ENCODE measurements at places on chromosomes 2 and 18.
A peak's percentile ranks its signal among the peaks of the same experiment; 100 is the strongest.

DNA sequence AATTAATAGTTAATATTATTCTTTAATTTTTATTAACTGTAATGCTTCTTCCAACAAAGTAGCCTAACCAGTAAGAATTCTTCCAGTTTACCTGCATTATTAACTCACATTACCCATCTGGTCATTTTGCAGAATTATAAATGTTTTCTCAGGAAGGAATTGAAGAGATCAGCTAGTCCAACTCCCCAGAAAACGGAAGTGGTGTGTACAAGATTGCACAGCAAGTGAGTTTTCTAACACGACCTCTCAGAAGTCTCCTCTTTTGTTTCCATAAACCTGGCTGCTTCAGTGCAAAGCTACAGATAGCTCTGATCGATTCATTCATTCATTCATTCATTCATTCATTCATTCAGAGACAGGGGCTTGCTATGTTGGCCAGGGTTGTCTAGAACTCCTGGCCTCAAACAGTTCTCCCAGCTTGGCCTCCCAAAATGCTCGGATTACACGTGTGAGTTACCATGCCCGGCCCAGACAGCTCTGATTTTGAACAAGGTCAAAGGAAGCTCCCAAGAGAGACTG is 128.8 kb upstream of the REV1 start:
- no peak for DNase-seq

GRCh38 chr2:119023534-119023933 is 81.5 kb downstream of the MARCO start:
- no peak for DNase-seq

GRCh38 chr2:58130238-58130637 is 83.6 kb downstream of the VRK2 start:
- no peak for DNase-seq

DNA sequence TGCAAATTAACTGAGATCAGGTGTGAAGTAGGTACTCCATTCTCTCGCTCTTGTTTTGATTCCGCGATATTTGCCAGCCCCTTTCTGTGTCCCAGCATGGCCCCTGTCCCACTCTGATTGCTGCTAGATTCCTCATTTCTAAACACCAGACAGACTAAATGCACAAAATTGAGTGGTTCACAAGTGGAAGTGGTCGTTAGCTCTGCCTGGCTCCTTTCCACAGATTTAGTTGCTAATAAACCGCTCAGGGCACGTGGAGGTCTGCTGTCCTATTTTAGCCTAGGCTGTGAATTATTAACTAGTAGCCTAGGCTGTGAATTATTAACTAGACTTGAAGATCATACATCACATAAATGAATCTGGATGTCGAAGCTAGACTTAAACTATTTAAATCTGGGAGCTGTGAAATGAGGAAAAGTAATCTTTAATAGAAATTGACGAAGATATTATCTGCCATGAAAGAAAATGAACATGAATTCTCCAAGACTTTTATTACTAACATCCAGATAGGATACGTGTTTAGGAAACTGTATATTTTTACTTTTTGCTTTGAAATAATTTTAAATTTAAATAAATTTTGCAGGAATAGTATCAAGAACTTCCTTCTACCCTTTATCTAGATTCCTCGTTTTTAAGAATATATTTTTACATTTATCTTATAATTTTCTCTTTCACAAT is 3.7 kb downstream of the IL1RL2 start:
- no peak for DNase-seq

DNA sequence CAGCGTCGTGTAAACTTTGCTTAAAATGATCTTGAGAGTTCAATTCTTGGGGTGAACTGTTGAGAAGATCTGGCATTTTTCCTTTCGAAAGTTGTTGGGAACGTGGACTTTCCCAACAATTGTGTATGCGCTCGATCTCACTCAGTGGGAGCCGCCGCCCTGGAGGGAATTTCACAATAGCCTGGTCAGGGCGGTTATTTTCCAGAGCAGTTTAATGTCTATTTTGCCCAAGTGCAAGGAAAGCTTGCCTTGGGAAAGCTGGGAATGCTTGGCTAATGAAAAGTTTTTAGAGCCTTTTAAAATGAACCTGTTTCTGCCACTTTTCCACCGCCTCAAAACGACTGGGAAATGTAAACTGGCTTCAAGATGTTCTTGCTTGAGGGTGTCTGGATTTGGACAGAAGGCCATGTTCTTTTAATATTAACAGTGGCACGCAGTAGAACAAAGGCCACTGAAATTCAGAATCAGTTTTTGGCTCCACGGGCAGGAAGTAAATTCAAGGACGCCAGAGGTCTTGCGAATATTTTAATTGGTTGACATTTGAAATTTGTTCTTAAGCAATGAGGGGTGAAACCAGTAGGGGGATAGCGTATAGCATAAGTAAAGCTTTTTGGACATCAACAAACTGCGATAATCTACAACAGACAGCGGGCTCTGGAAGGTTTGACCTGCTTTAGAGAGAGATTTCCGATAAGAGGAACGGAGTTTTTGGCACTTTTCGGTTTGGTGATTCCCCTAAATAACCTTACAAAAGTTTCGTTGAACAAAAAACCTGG is 1.2 kb downstream of the CFLAR start:
- no peak for DNase-seq

DNA sequence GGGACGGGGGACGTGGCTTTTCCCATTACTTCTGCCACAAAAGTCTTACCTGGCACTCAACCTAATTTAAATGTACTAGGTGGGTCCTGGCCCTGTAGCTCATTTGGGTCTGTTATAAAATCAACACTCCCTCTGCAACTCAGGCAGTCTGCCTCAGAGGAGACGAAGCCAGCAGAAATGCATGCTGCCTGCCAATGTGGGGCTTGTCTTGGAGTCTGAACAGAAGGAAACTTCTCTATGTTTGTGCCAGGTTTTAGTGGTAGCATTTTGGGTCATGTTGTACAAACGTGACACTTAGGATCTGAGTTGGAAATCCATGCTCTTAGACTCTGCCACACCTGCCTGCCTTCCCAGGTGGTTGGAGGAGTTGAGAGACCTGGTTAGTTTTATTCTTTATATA is 292.5 kb upstream of the FAM98A start:
- DNase-seq: no peak

- no peak for DNase-seq
Measured at GRCh38 chr2:64442801-64443429, 11.0 kb upstream of the LGALSL start.

DNA sequence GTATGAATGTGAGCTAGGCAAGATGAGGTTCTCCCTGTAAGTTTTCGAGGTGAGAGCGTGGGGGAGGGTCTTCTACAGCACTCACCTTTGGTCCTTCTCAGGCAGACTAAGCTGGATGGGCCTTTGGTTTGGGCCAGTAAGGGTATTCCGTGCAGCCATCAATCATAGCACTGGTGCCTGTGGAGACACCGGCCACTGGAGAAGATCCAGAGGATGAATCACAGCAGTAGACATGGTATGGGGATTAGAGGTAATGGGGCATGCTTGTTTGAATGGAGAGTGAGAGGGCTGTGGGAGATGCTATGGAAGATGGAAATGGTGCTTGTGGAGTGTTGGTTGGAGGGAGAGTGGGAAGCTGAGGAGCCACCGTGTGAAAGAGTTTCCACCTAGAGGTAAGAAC is 16.1 kb downstream of the MAPRE3 start:
- DNase-seq: no peak

- DNase-seq: no peak
Measured at GRCh38 chr2:109243526-109244303, 114.7 kb downstream of the SH3RF3 start.

GRCh38 chr2:197893403-197894177 is 89.2 kb downstream of the PLCL1 start:
- DNase-seq: no peak

- DNase-seq: peak; percentile 41
Measured at GRCh38 chr18:13577091-13577697, 149.2 kb downstream of the FAM210A start.

- DNase-seq: no peak
Measured at GRCh38 chr2:26298638-26299393, 47.1 kb upstream of the SELENOI start.

- no peak for DNase-seq
Measured at GRCh38 chr2:181120625-181121024, 140.2 kb downstream of the UBE2E3 start.

DNA sequence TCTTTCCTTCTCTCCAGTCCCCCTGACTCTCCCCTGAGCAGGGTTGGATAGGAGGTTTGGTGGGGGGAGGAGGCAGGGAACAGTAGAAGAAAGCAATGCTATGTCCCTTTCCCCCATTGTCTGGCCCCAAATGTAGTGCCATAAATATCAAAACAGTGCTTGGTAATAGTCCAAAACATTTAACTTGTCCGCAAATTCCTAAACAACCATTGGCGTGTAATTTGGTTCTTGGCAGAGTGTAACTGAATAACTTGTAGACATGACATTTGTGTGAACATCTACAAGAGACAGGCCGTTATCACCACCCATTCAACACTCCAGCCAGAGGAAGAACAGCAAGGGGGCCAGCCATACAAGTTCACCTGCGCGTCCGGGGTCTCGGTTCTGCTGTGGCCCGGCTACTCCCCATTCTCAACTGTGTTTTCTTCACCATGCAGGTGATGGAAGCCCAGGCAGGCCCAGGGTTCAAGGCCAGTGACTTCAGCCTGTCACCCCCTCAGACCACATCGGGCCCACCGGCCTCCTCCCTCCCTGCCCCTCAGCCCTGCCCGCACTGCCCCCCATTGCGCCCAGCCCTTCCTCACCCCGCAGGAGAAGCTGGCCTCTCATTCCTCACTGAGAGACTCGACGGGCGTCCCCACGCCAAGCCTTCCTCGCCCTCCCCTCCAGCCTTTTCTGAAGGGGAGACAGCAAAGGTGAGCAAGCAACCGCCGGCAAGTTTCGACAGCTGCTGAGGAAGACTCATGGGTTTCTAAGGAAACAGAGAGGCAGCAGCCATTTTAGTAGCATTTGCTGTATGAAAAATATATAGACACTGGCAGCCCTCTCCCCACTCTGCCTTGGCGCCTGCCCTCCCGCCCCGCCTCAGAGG is 699 bp upstream of the RAPGEF4 start:
- no peak for DNase-seq

DNA sequence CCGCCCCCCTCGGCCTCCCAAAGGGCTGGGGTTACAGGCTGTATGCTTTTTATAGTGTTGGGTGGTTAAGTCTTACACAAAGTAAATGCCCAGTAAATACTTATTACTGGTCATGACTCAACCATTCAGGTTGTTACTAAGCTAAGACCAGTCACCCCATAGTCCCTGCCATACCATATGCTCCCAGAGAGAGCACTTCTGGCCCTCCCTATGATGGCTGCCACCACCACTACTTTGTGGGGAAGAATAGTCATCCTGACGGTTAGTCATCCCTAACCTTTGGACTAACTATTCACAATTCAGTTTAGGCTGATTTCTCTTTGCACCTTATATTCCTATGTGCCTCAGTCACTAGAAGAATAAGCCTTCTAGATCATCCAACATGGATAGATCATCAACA is 42.0 kb upstream of the MSH2 start:
- no peak for DNase-seq

DNA sequence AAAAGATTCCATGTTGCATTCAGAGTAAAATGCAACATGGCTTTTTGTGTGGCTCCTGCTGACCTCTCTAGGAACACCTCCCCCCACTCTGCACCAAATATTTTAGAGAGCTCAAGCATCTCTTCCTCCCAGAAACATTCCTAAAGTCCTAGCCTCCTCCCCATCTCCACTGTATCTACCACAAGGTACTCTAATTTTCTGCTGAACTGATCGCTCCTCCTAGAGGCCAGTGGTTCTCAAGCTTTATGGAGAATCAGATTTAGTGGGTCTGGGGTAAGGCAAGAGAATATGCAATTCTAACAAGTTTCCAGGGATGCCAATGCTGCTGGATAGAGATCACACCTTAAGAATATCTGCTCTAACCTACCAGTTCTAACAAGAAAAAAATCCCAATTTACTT is 89.5 kb upstream of the HNRNPA3 start:
- no peak for DNase-seq

- DNase-seq: no peak
Measured at GRCh38 chr2:44560352-44560751, 198.6 kb downstream of the CAMKMT start.

DNA sequence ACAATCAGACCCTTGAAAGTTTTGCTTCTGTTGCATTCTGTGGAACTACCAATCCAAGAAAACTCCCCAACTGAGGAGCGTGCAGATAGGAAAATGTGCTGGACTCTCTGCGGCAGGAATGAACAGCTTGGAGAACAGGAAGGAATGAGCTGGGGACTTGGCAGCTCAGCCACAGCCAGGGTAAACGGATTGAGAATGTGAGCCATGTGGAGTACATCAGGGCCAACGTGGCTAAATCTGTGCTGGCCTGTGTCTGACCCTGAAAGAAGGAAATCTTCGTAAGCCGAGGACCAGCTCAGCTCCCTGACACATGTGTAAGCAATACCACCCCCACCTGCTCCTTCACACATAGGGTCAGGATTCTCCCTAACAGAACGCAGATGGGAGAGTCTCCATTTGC is 1023.7 kb downstream of the BCL11A start:
- DNase-seq: no peak
